ENCODE measurements at places on chromosomes 4 and X.

DNA sequence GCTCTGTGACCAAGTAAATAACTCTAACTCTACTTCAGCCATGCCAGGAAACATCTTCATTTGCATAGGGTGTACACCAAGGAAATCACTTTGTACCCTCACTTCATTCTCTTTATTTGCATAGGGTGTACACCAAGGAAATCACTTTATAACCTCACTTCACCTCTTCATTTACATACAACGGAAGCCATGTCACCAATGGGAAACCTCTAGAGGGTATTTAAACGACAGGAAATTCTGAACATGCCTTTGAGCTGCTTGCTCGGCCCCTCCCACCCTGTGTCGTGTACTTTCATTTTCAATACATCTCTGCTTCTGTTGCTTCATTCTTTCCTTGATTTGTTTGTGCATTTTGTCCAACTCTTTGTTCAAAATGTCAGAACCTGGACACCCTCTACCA lies 848.1 kb upstream of the FRG1 start:
- peak; percentile 18 for DNase-seq

DNA sequence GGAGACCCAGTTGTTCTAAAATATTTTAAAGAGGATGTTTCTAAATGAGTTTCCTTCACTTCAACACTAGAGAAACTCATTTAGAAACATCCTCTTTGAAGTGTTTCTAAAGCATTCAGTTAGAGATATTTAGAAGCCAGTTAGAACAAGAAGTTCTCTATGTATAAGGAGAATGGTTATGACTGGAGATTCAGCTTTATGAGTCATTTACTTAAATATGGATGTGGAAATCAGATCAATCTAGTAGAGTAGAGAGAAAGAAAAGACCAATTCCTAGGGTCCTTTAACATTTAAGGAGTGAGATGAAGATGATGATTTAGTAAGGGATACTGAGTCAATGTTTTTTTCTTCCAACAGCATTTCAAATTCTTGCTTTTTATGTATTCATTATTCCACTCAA lies 234.1 kb downstream of the GRXCR1 start:
- no peak for DNase-seq

- peak; percentile 51 for DNase-seq
Observed at GRCh38 chrX:30735839-30736238, 82.6 kb downstream of the GK start.

DNA sequence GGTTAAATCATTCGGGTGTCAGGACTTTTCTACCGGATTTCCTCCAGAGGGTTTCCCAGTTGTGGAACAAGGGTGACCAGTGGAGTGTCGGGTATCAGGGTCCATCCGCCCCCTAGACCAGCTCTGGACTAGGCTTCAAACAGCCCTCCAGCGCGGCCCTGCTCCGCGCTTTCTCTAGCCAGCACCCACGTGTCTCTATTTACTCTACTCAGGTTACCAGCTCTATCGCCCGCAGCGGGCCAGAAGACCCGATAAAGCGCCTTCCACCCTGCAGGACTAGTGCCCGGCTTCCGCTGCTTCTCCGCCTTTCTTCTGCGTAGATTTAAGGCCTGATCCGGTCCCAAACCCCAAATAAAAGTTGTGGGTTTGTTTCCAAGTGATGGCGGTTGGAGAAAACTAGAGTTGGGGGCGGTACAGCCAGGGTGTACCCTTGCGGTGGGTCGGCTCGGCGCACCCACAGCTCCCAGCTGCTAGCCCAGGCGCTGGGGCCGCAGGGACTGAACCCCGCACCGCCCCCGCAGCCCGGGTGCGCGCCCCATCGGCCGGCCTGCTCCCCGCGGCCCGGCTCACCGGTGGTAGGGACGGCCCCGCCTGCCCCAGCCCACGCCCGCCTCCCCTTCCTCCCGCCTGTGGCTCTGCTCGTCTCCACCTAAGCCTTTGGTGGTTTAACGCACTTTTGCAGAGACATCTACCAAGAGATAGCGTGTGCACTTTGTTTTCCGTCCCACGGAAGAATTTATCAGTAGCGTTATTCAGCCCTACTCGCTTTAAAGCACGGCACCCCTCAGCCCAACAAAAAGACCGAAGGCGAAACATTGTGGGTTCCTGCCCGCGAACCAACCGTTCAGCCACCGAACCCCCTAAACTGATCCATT lies 2.1 kb downstream of the LEF1 start:
- no peak for DNase-seq

DNA sequence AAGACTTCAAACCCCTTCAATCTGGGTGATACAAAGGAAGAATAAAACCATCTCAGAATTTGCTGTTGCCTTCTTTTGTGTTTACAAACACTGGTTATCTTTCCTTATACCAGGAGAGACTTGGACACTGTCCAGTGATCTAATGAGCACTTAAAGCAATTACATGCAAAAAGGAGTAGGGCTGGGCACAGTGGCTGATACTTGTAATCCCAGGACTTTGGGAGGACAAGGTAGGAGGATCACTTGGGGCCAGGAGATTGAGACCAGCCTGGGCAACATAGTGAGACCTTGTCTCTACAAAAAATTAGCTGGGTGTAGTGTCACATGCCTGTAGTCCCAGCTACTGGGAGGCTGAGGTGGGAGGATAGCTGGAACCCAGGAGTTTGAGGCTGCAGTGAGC lies 95.7 kb upstream of the DRD5 start:
- no peak for DNase-seq
